ENCODE measurements at places on chromosomes 1 and 21.

- DNase-seq: no peak
Measured at GRCh38 chr1:184768467-184768866, 13.8 kb upstream of the EDEM3 start.

DNA sequence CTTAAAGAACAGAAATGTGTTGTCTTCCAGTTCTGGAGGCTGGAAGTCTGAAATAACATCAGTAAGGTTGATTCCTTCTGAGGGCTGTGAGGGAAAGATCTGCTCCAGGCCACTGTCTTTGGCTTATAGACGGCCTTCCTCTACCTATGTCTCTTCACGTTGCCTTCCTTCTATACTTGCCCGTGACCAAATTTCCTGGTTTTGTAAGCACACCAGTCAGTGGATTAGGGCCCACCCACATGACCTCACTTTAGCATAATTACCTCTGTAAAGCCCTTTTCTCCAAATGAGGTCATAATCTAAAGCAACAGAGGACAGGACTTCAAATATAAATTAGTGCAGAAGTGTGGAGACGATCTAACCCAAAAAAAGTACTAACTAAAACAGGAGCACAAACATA is 231.6 kb downstream of the NRIP1 start:
- no peak for DNase-seq

GRCh38 chr1:116569776-116570357 is 959 bp downstream of the CD58 start:
- no peak for DNase-seq

- DNase-seq: no peak
Measured at GRCh38 chr1:244226435-244226834, 175.4 kb downstream of the ZBTB18 start.

GRCh38 chr1:246444617-246445016 is 62.5 kb downstream of the SMYD3 start:
- no peak for DNase-seq

- DNase-seq: no peak
Measured at GRCh38 chr1:174204697-174205308, 45.5 kb downstream of the RABGAP1L start.

DNA sequence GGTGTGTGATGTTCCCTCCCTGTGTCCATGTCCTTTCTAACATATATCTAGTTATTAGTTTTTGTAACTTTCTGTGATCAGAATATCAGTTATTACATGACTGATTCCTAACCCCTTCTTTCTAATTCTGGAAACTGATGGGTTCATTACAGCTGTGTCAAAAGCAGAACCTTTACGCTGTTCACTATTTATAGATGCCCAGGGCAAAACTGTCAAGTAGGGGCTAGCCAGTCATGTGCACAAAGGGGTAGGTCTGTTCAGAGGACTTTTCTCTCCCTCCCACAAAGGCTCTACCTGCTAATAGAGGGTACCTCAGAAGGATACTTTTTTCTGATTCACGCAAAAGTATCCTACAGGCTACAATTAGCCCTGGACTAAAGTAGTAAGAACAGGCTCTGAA is 79.2 kb downstream of the NRDC start:
- DNase-seq: no peak

- DNase-seq: no peak
Measured at GRCh38 chr1:162324396-162324795, 52.3 kb downstream of the SPATA46 start.

GRCh38 chr1:77424236-77424635 is 142.4 kb downstream of the AK5 start:
- DNase-seq: no peak

GRCh38 chr1:7265771-7266371 is 480.6 kb downstream of the CAMTA1 start:
- no peak for DNase-seq

GRCh38 chr1:93051961-93052360 is 27.1 kb upstream of the MTF2 start:
- no peak for DNase-seq

GRCh38 chr1:213905344-213905743 is 82.4 kb upstream of the PROX1 start:
- no peak for DNase-seq

DNA sequence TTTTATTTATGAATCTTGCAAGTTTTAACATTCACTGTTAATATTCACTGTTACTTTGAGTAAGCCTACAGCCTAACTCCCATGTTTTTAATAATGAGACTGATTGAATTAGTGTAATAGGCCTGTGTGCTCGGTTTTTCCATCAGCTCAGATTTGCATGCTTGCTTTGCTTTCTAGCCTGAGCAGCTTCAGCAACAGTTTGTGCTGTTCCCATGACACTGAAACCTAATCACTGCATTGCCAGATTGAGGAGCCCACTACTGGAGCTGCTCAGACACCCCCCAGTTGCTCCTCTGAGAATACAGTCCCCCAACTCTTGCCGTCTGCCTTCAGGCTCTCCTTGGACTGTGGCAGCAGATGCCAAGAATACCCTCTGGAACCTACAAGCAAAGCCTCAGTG is 695.4 kb downstream of the BRINP3 start:
- no peak for DNase-seq

DNA sequence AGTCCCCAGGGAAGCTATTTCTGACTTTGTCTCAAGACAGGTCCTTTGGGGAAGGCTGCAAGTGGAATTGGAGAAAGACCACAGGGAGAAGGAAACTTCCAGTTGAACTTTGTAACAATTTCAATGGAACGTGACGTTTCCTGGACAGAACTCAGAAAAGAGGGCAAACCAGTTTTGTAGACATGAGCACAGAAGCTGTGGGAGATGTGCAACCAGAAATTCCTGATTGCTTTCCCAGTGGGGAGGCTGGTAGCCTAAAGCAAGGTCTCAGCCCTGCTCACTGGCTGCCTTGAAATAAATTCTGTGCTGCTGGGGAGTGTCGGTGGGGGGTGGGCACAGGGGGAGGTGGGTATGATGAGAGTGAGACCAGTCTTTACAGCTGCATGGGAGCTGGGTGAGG is 1206.7 kb upstream of the ADGRL2 start:
- DNase-seq: no peak

DNA sequence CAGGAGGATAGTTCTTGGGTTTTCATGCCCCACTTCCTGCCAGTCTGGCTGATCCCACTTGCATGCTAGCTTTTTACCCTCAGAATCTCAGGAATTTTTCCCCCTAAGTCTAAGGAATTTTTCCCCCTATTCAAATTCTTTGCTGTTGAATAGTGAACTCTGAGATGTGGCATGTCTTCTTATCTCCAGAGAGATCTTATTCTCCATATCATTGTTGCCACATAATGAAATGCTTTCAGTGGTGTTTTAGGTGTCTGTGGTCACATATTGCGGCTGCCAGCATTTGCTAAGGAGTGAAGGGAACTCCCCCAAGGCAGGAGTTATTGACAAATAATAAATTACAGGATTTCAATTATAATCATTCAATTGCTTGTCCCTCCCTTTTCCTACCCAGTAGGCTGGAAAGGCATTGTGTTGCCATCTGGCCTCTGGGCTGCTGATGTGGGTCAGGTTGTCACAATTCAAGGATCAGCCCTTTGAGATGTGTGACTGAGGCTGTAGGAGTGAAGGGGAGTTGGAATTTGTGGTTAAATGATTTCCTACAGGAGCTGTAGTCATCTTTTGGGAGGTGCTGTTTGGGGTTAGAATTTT is 3.9 kb upstream of the FLG start:
- no peak for DNase-seq

DNA sequence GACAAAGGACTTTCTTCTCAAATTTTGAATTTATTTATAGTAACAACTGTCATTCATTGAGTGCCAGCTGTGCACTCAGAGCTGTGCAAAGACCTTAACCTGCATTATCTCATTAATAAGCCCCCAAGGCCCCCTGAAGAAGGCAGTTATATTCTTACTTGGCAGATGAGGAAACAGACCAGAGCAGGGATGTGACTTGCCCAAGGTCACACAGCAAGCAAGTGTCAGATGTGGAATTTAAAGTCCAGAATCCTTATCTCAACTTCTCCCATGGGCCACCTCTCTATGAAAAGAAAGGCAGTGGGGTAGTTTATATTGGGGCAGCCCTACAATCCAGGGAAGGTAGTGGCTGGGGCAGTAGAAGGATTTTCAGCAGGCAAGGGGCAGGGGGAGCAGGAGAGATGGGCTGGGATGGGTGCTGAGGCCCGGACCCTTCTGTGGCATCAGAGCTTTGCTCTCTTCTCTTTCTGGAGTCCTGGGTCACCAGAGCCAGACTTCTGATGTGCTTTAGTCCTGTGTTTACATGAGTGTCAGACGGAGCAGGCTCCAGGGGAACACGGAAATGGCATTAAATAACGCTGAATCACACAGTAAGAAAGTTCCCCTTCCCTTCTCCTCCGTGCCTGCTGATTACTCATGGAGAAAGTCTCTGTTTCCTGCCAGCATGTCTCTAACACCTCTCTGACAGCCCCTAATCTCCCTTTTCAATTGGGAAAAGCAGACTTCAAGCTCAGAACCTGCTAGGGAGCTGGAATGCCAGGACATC is 39.5 kb downstream of the EPHB2 start:
- DNase-seq: no peak

DNA sequence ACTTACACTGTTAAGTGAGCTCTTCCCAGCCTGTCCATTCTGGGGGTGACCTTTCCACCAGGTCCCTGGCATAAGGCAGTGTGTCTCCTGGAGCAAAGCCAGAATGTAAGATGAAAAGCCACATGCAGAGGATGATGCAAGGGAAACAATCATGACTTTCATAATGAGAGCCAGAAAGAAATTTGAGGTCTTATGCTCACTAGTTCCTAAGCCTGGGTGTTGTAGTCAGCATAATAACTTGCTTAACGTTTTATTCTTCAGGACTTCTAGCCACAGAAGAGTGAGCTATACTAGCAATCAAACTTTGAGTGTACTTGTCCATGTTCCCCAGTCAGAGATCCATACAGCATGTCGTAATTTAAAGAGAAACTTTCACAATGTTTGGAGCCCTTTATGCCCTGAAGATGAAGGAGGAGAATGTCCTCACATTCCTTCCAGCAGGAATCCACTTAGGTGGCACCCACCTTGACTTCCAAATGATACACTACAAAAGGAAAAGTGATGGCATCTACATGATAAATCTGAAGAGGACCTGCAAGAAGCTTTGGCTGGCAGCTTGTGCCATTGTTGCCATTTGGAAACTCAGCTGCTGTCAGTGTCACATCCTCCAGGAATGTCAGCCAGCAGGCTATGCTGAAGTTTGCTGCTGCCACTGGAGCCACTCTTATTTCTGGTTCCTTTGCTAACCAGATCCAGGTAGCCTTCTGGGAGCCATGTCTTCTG is 60.5 kb upstream of the FOXD3 start:
- no peak for DNase-seq

DNA sequence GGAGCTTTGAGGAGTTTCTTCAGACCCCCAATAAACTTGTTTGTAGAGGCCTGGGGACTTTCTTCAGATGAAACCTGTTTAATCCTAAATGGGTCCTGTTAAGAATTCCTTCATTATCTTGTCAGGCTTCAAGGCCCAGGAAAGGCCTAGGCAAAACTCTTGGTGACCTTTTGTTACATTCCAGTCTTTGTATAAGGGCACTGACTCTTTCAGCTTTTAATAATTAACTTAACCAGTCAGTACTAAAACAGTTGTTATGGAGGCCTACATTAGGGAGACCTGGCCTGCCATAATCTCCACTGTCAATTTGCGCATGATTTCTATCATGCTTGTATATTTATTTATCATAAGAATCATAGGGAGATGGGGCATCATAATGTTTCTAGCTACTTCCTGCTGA is 110.2 kb downstream of the FCRL5 start:
- no peak for DNase-seq

GRCh38 chr1:151443846-151444782 is 15.2 kb downstream of the POGZ start:
- DNase-seq: peak; percentile 37

DNA sequence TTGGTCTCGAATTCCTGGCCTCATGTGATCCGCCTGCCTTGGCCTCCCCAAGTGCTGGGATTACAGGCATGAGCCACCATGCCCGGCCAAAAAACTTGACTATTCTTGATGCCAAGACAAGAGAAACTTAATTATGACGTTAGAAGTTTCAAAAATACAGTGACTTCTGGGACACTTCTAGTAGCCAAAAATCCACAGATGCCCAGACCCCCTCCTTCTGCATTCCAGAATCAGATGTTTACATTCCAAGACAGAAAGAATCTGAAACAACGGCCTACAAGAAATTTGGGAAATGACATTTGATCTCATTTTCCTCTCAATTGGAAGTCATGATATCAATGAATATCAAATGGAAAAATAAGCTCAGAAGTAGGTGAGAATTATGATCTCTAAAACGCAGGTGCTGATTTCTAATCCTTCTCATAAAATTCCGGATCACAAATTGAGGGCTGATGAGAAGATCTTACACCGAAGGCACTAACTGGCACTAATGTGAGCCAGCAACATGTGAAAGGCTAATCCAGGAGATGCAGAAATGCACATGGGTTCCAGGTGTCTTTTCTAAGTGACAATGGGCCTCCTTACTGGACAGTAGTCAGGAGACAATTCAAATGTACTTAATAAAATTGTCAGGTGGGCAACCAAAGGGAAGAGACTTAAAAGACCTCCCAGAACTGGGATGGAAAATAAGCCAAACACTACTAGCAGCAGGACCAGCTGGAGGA is 5.5 kb downstream of the RAB29 start:
- no peak for DNase-seq

DNA sequence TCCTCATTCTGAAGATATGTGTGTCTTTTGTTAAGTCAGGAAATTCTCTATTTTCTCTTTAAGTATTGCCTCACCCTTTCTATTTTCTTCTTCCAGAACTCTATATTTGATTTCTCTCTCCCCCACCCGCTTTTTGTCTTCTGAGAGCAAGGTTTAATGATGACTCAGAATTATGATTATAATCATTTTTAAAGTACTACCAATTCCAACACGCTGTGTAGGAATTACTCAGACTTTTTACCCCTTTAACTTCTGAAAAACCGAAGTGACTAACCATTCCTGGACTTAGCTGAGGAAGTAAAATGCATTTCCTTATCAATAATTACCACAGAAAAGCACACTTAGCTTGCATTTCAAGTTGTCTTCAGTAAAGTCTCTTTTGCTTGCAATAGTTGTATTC is 20.8 kb upstream of the SCYL3 start:
- no peak for DNase-seq

DNA sequence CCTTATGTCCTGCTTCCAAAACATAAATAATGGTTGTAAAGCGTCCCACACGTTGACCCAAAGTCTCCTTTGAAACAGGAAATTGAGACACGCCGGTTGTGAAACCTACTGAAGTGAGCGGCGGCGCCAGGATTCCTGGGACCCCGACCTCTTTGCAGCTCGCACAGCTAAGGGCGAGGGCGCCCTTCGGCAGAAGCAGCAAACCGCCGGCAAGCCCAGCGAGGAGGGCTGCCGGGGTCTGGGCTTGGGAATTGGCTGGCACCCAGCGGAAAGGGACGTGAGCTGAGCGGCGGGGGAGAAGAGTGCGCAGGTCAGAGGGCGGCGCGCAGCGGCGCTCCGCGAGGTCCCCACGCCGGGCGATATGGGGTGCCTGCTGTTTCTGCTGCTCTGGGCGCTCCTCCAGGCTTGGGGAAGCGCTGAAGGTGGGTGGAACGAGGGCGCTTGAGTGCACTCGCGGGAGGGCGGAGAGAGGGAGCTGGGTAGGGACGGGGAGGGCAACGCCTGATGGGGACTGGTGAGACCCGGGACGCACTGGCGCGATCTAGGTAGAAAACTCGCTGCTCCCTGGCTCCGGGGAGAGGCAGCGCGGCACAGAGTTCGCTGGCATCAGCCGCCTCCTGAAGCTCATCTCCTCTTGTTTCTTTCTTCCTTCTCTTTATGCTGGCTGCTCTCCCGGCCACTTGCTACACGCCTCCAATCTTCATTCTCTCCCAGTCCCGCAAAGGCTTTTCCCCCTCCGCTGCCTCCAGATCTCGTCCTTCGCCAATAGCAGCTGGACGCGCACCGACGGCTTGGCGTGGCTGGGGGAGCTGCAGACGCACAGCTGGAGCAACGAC is at the start of gene CD1D:
TSS of gene CD1D (plus strand) at position 155 of the 836 bp plus-strand sequence. CDS start at position 362, 207 bp downstream.
- no peak for DNase-seq

GRCh38 chr1:92544756-92545165 is 58.0 kb upstream of the GFI1 start:
- no peak for DNase-seq
